ENCODE measurements at places on chromosomes 7 and 10.

GRCh38 chr10:102281102-102281487 is 35.8 kb downstream of the GBF1 start:
- no peak for DNase-seq

DNA sequence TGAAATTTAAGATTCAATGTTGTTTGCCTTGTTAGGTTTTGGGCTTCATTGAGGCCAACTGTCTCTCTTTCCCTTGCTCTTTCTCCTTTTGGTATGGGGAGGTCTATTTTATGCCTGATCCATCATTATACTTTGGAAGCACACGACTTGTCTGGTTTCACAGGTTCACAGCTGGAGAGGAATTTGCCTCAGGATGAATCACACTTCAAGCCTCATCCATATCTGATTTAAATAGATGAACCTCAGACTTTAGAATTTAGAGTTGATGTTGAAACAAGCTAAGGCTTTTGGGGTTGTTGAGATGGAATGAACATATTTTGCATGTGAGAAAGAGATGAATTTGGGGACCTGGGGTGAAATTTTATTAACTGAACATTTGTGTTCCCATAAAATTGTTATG is 150.5 kb upstream of the IGFBP3 start:
- DNase-seq = no peak

- DNase-seq = no peak
Measured at GRCh38 chr7:93055543-93056107, 62.2 kb downstream of the SAMD9 start.

DNA sequence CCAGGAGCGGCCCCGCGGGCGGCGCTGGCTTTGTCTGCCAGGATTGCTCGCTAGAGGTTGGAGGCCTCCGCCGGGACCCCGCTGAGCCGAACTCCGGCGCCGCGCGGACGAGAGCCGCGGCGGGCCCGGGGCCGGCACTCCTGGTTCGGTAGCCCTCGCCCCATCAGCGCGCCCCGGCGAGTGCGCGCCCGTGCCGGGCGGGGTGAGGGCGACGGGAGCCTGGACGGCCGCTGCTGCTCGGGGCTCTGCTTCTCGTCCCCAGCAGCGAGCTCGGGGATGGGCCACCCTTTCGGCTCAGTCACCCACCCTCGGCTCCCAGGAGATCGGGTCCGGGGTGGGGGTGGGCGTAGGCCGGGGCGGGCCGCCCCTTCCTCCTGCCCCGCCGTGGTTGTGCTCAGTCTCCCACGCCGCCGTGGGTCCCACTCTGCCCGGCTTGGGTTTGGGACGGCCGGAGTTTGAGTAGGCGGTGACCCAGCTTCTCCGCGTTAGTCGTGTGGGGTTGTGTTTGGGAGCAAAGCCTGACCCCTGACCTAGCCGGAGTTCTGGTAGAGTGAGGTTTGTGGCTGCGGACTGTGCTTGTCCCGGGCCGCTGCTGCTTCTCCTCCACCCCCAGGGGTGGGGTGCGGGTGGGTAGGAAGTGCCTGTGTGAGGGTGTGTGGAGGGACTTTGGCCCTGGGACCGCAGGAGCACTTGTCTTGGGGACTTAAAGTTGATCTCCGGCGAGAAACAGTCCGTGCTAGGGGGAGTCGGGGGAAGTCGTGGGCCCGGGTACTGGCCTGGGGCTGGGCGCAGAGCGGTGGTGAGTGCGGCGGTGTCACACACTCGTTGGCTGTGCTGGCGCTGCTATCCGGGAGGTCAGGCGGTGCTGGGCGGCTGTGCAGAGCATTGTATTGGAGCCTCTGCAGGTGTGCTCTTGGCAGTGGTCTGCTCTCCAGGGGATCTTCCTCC is 677 bp downstream of the TSPAN14 start:
- no peak for DNase-seq

- DNase-seq = no peak
Measured at GRCh38 chr7:23472956-23473843, 2.9 kb upstream of the IGF2BP3 start.

- no peak for DNase-seq
Measured at GRCh38 chr7:69025249-69025648, 573.0 kb upstream of the AUTS2 start.

DNA sequence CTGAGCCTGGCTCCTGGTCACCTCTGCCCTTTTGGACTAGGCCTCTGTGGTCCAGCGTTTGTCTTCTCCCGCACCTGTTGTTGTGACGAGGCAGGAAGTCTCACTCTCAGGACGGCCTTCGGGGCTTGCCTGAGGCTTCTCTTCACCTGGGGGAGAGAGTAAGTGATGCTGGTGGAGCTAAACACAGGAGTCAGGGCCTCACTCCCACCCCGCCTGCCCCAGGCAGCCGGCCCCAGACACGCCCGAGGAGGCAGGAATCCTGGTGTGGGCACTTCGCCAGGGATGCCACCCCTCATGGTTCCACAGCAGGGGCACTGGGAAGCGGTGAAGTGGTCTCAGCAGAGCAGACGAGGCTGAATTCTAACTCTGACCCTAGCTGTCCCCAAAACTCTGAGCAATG is 42.4 kb downstream of the IL2RA start:
- no peak for DNase-seq

DNA sequence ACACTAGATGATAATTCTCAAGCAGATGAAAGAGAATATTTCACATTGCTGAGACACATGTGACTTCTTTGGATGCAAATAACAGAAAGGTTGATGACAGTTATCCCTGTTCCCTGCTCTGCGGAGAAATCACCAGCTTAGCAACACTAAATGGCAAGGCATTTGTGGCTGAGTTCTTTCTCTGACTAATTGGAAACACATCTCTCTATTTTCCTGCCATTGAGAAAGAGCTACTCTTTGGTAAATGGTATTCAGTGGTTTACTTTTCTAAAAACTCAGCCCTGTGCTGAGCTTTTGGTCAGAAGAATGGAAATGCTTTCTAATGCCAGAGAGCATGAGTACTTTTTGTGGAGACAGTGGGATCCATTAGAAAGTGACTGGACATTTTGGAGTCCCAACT is 771.4 kb downstream of the LRMDA start:
- DNase-seq = no peak

GRCh38 chr7:105222953-105223352 is 165.8 kb downstream of the SRPK2 start:
- no peak for DNase-seq

- no peak for DNase-seq
Measured at GRCh38 chr7:28510026-28510369, 97.7 kb downstream of the CREB5 start.

DNA sequence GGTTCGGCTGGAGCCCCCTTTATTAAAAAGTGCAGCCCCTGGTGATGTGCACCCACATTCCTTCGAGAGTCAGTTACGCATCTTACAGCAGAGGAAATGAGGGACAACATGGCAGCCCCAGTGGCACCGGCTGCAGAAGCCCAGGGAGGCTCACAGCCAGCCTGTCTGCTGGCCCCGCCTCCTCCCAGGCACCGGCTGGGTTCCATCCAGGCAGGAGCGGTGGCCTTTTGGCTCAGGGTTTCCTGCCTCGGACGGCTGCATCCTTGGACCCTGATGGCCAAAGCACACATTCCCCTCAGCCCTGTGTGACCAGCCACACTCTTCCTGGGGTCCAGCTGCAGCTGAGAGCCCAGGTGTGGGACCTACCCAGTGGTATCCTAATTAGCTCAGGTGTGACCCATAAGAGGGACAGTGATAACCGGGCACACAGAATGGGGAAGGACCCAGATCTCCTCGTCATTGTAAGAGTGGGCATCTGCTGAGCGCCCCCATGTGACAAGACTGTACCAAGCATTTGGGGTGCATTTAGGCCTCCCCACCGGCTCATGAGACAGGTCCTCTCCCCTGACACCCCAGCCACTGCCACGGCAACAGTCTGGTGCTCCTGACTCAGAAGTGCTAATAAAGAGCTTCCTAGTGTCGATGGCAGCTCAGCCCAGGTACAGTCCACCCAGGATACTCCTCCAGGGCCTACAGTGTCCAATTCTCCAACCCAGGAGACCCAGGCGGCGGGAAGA is 63.3 kb upstream of the CHST15 start:
- no peak for DNase-seq

DNA sequence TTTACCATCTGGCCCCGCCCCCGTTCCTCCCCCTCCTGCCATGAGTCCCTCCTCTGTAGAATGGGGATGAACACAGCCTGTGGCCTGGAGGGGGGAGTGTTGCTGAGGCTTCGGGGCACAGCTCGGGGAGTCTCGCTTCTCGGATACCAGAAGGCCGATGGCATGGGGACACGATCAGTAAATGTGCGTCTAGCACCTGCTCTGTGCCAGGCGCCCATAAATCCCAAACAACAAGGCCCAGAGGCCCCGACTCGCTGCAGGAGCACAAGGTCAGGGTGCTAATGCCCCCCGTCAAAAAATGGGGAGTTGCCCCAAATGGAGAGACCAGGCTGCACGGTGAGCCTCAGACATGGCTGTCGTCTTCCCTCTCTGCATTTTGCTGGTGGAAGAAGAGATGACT is 40.7 kb downstream of the JAKMIP3 start:
- DNase-seq = no peak

- DNase-seq = no peak
Measured at GRCh38 chr10:69715156-69715898, 85.3 kb downstream of the FAM241B start.

DNA sequence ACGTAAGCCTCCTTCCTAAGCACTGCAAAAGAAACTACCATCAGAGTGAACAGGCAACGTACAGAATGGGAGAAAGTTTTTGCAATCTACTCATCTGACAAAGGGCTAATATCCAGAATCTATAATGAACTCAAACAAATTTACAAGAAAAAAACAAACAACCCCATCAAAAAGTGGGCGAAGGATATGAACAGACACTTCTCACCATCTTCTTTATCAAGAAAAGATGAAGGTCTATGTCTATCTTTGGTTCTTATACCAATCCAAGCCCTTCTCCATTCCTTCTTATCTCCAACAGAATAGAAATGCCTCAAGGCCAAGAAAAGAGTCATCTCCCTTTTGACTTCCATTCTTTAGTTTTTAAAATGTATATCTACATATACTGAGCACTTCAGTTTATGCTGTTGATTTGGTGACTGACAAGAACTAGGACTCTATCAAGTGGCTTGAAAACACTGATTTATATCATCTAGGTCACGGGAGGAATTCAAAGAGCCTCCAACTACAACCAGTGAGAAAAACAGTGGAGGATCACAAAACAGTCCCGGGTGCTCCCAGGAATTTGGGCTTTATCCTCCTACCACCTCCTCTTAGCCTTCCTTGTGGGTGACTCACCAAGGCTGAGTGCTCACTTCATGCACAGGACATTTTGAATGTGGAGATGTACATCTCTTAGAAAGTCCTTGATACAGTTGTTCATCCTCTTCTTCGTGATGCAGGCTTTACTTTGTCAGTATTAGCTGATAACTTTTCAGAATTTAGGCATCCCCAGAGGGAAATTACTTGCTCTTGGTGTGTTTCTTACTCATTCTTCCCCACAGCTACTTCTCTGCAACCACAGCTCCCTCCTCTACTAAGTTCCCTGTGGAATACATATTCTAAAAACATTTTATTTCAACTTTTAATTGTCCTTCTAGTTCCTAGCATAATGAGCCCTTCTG is 15.4 kb downstream of the TAS2R41 start:
- DNase-seq = no peak

GRCh38 chr7:1362301-1362700 is 97.0 kb downstream of the MICALL2 start:
- no peak for DNase-seq

GRCh38 chr7:155166108-155166507 is 96.0 kb downstream of the HTR5A start:
- DNase-seq = no peak

DNA sequence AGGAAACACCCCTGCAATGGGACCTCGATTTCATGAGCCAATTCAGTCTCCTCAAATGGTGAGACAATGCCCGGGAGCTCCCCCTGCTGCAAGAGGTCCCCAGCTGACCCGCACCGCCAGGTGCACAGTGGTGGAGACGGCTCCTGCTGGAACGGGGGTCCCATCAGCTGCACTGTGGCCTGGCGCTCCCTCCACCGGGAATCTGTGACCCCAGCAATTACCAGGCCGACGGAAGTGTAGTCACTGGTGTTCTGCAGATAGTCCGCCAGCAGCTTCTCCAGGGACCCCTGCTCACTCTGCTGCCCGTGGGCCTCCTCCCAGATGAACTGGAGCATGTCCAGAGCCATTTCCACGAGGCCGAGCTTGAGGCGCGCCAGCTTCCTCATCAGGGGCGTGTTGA is 64.9 kb upstream of the NKX6-2 start:
- no peak for DNase-seq

GRCh38 chr7:27148031-27148755 is 619 bp upstream of the HOXA6 start:
- DNase-seq = no peak

GRCh38 chr7:150357270-150357669 is 11.4 kb upstream of the REPIN1 start:
- peak; percentile 59 for DNase-seq

- DNase-seq = no peak
Measured at GRCh38 chr10:132273966-132274365, 33.8 kb downstream of the STK32C start.

DNA sequence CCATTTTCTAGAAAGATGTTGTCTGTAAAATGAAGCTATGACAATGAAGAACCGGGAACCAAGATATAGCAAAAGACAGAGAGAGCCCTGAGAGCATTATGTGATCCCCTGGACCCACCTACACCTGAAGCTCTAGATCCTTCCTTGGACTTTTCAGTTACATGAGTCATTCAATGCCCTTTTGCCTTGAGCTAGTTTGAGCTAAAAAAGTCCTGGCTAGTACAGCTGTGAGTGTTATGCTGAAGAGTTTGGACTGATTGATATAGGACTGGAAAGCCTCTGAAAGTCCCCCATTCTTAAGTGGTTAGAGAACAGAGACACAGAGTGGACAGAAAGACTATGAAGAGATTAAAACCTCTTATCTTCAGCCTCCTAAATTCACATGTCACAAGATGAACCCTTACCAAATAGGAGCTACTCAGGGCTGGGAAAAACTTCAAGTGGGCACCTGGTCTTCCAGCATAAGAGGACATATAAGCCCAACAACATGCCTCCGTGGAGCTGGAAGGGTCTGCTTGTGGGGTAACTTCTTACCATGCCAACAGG is 386.8 kb upstream of the NFE2L3 start:
- DNase-seq = no peak

- no peak for DNase-seq
Measured at GRCh38 chr10:29987471-29987870, 71.9 kb downstream of the JCAD start.

- DNase-seq = no peak
Measured at GRCh38 chr7:26592011-26592410, 272.4 kb downstream of the SKAP2 start.

- no peak for DNase-seq
Measured at GRCh38 chr7:129008645-129009414, 46.1 kb downstream of the TNPO3 start.

DNA sequence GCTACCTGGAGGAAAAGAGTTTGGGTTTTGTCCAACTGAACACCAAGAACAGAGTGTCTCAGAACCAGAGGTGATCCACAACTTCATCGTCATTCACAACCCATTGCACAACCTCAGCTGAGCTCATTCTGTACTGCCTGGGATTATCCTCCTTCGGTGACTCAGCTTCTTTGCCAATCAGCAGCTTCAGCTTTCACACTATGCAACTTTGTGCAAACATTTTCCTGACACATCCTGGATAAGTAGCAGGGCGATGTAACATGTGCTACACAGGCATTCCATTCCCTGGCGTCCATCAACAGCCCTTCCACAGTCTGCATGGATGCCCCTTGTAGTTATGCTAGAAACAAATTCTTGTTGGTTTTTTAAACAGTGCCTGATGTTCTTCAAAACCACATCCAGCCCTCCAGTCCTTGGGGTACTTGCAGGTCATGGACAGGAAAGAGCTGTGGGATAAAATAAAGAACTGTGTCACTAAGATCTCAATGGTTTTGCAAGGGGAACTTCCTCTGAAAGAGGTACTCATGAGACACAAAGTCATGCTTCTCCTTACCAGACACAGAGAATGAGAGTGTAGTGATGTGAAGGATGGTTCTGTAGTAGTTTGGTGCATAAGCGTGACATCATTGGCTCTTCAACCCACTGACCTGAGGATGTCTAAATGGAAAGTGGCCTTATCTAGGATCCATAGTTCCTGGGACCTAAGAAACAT is 478.5 kb downstream of the KIF20B start:
- no peak for DNase-seq

All from activated CD8-positive, alpha-beta memory T cell treated with anti-CD3 and anti-CD28 coated beads for 1 hour (primary cell).